NCI-H748 treated with DMSO at 0.1 percent for 48 hours (cell line): ENCODE measurements at places on chromosomes 7 and 10.

GRCh38 chr7:98831641-98832221 lies 38.1 kb downstream of the TMEM130 start:
- no peak for DNase-seq

GRCh38 chr10:130808243-130808642 lies 503.3 kb downstream of the TCERG1L start:
- no peak for DNase-seq

GRCh38 chr7:111678986-111679385 lies 116.7 kb upstream of the IMMP2L start:
- no peak for DNase-seq

- peak; percentile 79 for DNase-seq
Measured at GRCh38 chr7:140512317-140513000, 33.2 kb upstream of the MKRN1 start.

DNA sequence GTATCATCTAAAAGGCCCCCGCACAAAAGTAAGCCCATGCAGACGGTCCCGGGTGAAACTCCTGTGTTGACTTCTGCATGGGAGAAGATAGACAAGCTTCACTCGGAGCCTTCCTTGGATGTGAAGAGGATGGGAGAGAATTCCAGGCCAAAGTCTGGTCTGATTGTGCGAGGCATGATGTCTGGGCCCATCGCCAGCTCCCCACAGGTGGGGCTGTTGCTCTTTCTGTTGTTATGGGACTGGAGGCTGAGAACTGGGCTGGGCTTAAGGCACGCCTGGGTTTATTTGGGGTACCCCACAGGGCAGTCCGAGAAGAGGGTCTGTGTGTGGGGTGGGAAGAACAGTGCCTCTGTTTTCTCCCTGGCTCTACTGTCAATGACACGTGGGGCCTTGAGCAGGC lies 14.6 kb downstream of the MINDY4 start:
- no peak for DNase-seq

DNA sequence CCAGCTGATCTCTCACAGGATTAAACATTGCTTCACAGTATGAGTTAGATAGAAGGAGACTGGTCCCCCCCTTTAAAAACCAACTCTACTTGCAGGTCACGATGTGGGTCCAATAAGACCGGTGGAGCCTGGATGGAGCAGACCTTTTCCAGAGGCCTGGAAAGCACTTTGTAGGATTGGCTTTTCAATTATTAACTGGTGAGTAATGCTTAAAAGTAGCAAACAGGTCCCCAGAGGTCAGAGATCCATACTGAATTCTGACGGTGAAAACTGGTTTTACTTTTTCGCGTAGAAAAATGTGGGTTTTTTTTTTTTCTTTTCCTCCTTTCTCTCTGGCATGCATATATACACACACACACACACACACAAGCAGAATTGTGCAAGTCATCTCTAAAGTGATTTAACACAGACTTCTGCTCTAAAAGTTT lies 74.9 kb upstream of the OGDHL start:
- DNase-seq: no peak

DNA sequence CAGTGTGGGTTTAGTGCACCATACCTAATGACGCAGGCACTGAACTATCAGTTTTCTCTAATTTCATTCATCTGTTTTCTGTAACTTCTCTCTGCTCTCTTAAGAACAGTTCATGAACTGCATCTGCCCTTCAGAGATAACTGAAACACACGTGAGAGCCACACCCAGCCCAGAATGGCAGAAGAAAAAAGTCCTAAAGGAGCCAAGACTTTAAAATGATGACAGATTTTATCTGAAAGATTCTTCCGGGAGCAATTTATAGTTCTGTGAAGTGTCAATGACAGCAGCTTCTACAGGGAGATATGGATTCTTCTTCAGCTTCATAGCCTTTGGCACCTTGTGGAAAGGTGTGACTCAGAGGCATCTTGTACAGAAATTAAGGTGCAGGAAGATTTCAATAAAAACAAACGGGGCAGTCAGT lies 211.5 kb upstream of the SLC26A5 start:
- DNase-seq: no peak

- DNase-seq: no peak
Measured at GRCh38 chr7:98305951-98306535, 24.6 kb downstream of the BRI3 start.
